ENCODE measurements at places on chromosomes 6 and 20.

DNA sequence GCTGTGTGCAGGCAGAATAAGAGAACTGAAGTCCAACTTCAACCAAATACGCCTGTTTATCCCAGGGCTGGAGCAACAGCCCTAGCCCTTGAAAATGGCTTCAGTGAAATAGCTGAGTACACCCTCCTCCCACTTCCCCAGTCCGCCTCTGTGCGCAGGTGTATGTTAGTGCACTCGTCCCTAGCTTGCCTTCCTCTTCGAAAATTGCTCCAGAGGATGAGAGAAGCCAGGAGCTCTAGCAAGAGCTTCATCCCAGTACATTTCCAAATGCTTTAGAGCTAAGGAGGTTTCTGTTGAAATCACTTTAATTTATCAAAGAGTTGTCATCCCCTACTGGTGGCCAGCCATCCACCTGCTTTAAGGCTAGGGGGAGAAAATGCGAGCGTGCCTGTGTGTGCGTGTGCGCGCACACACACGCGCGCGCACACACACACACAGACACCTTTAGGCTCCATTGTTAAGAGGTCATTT, 5.4 kb upstream of the POU3F2 start:
- DNase-seq = no peak

DNA sequence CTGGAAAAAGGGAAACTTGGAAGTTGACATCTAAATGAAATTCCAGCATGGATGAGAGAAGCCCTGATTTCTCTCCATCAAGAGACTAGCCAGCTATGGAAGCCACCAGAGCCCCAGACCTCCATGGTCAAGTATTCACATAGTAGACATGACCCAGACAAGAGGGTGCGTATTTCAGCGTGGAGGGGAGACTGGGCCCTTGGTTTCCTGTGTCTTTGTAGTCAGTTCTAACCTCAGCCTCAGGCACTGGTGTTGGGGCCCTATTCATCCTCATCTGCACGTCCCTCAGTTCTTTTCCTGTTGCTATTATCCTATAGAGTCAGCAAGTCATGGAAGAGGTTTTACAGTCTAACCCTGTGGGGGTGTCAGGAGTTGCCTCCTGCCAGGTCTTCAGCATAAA, 12.5 kb downstream of the GNL1 start:
- no peak for DNase-seq

DNA sequence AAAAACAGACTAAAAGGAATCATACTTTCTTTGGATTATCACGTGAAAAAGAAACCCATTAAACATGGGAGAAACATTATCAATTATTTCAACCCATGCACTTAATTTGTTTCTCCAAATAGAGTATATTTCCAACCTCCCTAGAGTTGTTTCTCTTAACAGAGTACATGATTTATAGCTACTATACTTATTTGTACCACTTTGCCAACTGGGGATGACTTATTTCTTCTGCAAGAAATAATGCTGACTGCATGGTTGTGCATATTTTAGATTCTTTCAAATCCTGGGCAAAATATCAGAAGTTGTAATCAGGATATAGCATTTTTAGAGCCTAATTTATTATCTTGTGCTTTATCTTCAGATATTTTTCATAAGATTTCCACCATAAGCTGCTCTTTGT, 629.1 kb upstream of the EYS start:
- DNase-seq = no peak

GRCh38 chr6:39266782-39267355, 37.6 kb upstream of the KCNK5 start:
- no peak for DNase-seq

DNA sequence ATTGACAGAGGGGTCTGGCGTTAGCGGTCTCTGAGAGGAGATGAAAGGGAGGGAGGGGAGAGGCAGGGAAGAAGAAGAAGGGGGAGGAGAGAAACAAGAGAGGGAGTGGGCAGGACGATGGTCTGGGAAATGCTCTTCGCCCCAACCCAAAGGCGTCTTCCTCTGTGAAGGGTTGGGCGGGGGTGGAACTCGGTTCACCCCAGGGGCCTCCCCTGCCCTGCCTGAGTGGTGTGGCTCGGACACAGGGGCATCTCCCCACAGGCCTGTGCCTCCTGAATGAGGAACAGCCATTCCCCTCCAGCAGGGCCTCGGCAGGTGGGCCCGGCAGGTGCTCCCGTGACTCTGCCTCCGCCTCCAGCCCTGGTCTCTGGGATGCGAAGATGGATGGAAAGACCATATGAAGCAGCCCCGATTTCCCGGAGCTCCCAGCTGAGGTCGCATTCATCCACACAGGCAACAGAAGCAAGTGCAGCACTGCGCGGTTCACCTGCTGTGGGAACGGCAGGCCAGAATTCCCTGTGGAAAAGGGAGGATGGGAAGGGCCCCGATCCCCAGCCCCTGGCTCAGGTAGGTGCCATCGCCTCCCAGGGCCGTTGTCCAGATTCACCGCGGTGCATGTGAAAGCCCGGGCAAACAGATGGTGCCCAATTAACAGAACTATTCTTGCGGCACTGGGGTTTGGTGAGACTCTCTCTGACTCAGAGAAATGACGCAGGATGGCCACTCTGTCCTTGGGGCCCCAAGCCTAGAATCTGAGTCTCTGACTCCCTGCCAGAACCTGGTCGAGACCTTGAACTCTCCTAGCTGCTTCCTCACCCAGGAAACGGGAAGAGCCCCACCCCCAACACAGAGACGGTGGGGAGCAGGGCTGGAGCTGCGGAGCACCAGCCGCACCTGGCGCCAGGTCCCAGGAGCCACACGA, 29.4 kb upstream of the RPS6KA2 start:
- DNase-seq = no peak

DNA sequence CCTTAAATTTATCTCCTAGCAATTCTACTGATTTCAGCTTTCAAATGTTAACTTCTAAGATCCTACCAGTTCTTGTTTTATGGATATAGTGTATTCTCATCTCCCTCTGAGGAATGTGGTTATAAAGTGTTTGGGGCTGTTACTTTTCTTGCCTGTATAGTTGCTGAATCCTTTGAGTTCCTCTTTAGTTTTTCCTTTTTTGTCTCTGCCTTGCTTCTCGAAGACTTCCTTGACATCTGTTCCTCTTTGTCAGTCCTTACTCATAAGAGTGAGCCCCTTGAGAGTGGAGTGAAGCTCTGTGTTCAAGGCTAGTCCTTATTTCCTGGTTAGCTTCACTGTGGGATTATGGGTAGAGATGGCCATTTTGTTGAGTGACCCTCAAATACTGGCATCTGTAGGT, 84.6 kb downstream of the ELOVL4 start:
- no peak for DNase-seq

- DNase-seq = no peak
Measured at GRCh38 chr6:49852975-49853374, 13.4 kb downstream of the CRISP1 start.

- no peak for DNase-seq
Measured at GRCh38 chr6:20439558-20439957, 37.9 kb downstream of the E2F3 start.

- DNase-seq = no peak
Measured at GRCh38 chr20:18995455-18995854, 181.9 kb downstream of the SCP2D1 start.

GRCh38 chr6:89013438-89013837, 50.0 kb upstream of the RNGTT start:
- DNase-seq = no peak

DNA sequence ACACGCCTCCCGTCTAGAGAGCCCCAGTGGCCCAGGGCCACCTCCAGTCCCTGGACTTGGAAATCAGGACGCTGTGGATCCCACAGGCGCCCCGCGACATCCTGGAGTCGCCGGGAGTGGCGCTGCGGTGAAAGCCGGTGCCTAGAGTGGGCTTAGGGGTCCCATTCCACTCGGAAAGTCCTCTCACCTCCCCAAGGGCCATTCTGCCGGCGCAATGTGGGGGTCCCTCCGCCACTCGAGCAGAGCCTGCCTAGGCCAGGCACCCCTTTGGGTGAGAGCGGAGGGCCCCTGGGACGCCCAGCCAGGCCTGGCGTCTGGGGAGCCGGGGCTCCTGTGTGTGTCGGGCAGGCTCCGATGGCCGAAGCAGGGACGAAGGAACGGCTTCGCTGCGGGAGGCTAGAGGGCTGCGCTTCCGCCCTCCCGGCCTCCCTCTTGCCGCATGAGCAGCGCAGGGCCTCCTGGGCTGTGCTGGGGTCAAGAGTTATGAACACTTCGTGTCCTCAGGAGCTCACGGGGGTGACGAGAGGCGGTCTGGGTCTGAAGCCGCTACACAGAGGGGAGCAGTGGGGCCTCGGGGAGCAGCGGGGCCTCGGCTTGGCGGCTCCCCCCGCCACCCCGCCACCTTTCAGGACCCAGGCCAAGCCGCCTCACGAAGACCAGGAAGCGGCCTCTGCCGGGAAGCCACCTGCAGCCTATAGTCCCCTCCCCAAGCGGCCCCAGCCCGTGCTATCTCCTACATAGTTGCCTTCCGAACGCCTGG, 13.6 kb downstream of the POU3F2 start:
- DNase-seq = no peak

Data from T-helper 2 cell (primary cell).